ENCODE measurements at places on chromosomes 11 and 22.

- no peak for DNase-seq
Observed at GRCh38 chr11:1707751-1708150, 10.8 kb downstream of the KRTAP5-6 start.

DNA sequence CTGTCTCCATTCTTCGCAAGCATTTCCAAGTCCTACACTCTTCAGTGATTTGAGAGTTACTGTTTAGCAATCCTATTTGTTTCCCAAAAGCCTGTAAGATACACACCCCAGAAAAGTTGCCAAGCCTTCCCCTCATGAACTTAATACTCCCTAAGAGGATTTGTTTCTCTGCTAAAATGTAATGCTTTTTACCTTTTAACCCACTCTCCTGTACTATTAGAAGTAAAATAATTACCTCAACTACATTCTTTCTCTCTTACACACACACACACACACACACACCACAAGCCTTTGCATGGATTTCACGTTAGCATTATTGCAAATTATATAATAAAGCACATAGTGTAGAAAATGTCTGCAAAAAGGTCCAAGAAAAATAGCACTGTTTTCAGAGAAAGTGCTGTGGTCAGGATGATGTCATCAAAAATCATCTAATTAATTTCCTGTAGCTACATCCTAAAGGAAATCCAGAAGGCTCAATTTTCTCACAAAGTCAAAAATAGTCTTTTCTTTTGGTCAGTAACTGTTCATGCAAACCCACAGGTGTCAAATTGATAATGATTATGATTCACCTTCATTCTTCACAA, 364.1 kb upstream of the PITPNB start:
- no peak for DNase-seq

GRCh38 chr11:134033276-134033675, 35.6 kb upstream of the JAM3 start:
- no peak for DNase-seq

DNA sequence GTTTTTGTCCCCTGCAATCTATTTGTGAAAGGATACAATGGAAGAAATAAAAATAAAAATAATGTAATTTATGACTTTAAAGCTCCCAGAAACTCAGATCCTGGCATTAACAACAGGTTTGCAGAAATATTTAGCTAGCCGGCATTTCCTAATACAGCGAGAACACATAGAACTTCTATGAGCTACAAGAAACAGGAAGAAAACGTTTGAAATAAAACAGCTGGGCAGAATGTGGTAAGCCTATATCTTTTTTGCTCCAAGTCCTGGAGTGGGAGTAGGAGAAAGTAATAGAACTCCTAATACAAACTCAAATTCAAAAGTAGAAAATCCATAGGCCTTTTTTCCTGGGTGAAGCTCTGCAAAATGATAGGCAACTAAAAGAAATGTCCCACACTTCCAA, 29.6 kb upstream of the FIBIN start:
- DNase-seq: no peak

DNA sequence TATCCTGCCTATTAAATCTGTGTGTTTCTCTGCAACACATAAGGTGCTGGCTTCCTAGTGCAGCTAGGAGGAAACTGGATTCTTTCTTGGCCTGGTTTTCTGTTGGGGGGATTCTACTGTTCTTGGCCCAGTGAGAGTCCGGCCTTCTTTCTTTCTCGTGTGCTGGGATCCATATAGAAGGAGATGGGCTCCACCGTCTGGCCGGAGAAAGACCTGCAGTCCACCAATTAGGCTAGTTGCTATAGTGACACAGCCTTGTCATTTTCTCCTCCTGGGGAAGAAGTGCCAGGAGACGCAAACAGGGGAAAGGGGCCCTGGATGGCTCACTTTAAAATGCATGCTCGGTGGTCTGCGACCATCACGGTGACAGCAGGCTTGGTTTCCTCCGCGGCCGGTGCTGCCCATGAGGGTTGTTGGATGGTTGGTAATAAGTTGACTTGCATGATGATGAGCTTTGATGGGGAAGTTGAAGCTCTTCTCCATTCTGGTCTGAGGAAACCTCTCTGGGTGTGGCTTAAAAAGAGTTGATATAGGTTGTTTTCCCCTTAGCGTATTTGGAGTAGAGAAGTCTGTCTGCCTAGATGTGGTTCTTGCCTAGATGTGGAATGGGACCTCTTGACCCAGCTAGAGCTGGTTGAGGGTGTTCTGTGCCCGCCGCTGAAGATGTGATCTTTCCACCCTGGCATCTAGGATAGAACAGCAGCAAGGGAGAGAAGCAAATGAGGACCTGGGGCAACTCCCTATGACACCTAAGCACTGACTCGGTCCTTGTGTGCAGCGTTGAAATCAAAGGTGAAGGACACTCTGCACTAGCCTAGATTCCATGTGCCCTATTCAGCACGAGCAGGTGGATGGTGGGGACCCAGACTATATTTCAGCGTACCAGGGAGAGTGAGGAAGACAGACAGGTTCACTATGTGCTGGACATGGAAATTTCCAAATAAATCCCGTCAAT, 1335.0 kb downstream of the BRD1 start:
- DNase-seq: no peak

DNA sequence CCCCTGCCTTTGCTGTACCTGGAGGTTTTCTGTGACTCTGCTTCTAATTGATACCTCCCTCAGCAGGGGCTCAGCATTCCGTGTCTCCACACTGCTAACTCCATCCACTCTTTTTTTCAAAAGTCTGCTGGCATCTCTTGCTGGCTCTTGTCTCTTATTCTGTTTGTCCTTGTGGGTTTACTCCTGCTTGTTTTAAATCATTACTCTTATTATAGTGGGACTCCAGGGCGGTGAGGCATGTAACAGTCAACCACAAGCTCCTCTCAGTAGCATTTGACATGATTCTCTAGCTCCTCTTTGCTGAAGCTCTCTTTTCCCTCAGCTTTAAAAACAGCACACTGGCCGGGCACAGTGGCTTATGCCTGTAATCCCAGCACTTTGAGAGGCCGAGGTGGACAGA, 260.2 kb upstream of the NARS2 start:
- DNase-seq: no peak

DNA sequence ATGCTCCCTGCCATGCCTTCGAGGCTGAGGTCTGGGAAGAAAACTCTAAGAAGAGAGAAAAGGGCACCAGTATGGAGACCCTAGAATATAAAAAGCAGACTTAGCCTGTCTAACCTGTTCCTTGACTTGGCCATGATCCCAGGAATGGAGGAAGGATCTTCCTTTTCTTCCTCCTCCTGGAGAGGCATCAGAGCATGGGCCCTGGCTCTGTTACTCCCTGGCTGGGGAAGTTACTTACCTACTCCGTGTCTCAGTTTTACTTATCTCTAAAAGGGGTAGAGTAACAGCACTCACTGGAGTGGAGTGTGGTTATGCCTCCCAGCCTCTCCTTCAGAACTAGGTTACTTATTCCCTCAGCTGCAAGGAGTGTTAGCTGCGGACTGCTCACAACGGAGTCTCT, 55.2 kb upstream of the PHF21A start:
- no peak for DNase-seq

DNA sequence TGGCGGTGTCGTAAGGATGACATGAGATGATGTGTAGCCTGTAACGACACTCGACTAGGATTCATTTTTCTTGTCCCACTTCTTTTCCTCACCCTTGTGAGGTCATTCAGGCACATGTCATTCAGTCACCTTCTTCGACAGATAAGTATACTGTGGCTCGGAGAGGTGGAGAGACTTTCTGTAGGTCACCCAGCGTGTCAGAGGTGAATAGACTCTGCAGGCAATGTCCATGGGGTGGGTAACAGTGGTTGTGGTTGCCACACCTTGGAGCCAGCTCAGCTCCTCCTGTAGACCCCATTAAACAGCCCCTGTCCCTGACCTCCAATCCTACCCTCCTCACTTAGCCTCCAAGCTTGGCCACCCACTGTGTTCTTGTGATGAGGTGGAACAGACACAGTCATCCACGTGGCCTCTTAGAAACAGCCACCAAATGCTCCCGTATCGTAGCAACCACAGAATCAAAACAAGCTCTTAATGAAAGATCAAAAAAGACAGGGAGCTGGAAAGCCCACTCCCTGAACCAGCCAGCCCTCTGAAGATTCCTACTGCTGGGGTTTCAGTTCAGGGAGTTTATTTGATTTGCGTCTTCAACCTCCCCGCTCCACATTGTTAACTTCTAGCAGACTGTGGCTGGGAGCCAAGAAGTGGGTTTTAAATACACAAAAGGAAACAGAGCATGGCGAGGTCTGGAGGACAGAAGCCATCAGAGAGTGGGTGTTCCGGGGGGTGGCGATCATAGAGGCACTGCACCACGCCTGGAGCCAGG, 89.0 kb upstream of the GRK3 start:
- no peak for DNase-seq

DNA sequence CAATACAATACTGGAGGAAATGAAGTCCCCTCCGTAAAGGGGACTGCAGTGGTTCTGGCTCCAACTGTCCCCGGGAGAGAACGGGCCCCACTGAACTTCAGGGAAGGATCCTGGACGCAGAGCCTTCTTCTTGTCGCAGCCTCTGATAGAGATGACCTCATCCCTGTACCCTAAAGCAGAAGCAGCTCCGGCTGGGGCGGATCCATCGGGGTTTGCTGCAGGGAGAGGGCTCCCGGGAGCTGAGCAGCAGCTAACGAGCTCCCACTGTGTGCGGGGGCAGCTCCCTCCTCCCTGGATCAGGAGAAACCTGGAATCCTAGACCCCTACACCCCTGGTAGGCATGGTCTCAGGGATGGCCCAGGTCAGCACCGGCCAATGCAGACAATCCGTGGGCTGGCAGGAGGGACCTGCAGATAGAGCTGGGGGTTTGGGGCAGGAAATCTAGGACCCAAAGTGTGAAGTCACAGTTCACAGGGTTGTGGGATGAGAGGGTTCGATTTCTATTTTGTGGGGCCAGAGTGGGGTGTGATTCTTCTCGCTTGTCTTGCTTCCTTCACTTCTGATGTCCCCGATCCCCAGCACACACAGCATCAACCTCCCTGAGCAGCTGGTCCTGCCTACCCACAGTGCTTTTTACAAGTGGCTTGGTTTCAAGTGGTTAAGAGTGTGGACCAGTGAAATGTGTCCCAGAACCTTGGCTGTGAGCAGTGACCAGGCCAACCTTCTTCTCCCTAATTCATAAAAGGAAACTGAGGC, 12.9 kb downstream of the KIAA0930 start:
- DNase-seq: no peak

- no peak for DNase-seq
Observed at GRCh38 chr22:20281891-20282290, 13.8 kb upstream of the RTN4R start.

DNA sequence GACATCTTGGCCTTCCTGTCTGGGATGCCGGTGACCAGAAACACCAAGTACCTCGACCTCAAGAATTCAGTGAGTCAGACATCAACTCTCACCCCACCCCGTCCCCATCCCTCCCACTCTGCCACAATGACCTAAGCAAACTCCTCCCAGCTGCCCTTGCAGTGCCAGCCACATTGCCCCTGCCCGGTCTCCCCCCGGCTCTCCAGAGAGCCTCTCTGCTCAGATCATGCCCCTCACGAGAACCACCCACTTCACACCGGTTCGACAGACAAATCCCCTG, 23.6 kb upstream of the MYRF start:
- DNase-seq: no peak

GRCh38 chr11:105858841-105859240, 163.2 kb downstream of the MSANTD4 start:
- DNase-seq: no peak

GRCh38 chr11:116930177-116930576, 92.8 kb upstream of the APOA1 start:
- DNase-seq: no peak

DNA sequence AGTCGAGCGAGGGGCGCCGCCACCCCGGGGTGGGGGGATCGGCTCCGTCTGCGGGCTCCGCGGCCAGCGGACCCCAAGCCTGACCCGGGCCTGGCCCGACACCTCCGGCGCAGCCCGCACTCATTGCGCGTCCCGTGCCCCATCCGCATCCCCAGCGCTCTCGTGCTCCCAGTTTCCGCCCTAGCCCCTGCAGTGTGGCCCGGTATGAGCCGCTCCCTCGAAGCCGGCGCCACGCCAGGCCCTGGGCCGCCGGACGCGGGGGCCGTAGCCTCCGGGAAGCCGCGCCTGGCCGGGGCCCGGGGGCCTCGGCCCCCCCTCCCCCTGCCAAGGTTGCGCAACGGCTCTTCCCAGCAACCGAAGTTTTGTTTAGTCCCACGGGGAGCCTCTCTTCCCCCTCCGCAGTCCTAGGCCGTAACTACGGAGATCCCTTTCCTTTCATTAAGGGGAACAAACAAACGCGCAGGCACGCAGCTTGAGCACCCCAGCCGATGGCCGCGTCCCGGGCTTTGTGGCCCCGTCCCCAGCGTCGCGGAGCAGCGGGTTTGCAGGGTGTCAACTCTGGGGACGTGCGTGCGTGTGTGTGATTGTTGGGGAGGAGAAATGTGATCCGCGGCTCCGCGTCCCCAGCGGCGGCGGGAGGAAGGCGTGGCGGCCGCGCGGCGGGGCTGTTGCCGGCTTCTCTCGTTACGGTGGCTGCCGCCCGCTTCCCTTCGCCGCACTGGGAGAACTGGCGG, 883 bp downstream of the HIPK3 start:
- DNase-seq: peak; percentile 61

GRCh38 chr11:35617687-35618496, at the start of gene FJX1:
FJX1 (plus strand) TSS chr11:35618460; CDS start chr11:35618637, 177 bp downstream.
- DNase-seq: no peak

GRCh38 chr11:11230802-11231562, 122.1 kb downstream of the CSNK2A3 start:
- no peak for DNase-seq

DNA sequence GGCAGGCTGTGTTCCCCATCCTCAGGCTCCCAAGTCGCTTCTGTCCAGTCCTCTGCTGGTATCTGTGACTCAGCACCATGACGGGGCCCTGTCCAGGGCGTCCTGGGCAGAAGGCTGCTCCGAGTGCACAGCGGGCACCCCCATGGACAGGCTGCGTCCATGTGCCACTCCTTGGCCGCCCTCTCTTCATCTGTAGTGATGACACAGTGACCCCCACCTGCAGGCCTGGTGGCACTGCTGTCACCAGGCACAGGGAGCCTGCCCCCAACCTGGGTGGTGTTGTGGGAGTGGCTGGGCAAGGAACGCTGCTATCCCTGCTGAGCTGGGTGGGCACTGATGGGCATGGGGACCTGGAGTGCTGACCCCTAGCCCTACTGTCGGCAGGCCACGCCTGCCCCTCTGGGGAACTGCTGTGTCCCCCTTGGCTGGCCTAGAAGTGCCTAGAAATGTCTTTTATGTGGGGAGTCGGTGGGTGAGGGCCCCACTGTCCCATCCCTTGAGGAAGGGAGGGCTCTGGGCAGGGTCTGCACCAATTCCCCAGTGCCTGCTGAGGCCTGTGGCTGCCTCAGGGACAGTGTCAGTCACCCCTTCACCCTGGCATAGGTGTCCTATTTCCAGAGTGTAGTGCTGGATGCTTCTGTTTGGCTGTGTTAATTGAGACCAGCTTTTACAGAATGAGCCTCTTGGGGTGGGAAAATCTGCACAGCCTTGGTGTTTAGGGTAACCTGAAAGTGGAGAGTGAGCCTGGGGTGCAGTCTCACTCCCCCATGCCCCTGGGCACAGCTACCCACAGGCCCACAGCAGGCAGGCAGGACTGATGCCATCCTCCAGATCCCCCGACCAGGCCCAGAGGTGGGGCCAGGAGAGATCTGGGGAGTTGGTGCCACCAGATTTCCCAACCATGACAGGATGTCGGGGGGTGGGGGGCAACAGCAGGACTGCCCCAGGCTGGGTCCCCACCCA, 34.5 kb downstream of the RTN4R start:
- DNase-seq: no peak

All from activated CD4-positive, alpha-beta T cell treated with anti-CD3 and anti-CD28 coated beads, Interleukin-2, amount 50 U/mL, for 24 hours (primary cell).